ENCODE measurements at places on chromosomes 12 and 14. TPM values are rescaled to one million over a fixed set of nuclear protein-coding genes. Genes with fewer than 3 reads are reported as not detected.

The DACT1 gene
- total RNA-seq = 9.1 TPM

The AMDHD1 gene
- 0.51 TPM for total RNA-seq

The KCNC2 gene
- total RNA-seq = 0.51 TPM

The NDUFA12 gene
- total RNA-seq = 133 TPM

The MTRFR gene
- total RNA-seq = 15.3 TPM

The TMEM263 gene
- total RNA-seq = 34.2 TPM

The SLC35F4 gene
- total RNA-seq = not detected

The NPC2 gene
- 391 TPM for total RNA-seq

The SLCO1C1 gene
- not detected for total RNA-seq

The LRTM2 gene
- total RNA-seq = not detected

The GLIPR1 gene
- 95.3 TPM for total RNA-seq

The KMT2D gene
- total RNA-seq = 38.3 TPM

The GLIPR1L2 gene
- total RNA-seq = 0.16 TPM

The AQP2 gene
- not detected for total RNA-seq

The CPSF6 gene
- total RNA-seq = 24.8 TPM

The PPM1H gene
- 12.5 TPM for total RNA-seq

The MANSC1 gene
- 4.2 TPM for total RNA-seq

The RHEBL1 gene
- 3.1 TPM for total RNA-seq

The MANSC4 gene
- not detected for total RNA-seq

The RPS6KA5 gene
- 1.6 TPM for total RNA-seq

The STAC3 gene
- 0.63 TPM for total RNA-seq

The FOS gene
- 56.2 TPM for total RNA-seq

The DLK1 gene
- total RNA-seq = 1.1 TPM

The PAX9 gene
- total RNA-seq = 0.49 TPM

The ZC3H10 gene
- 2.3 TPM for total RNA-seq

The INHBC gene
- not detected for total RNA-seq

The C3AR1 gene
- total RNA-seq = 0.16 TPM

The MUCL1 gene
- total RNA-seq = not detected

The CTSG gene
- total RNA-seq = not detected

The PTMS gene
- 146 TPM for total RNA-seq

The CLEC2B gene
- total RNA-seq = not detected

The HAL gene
- total RNA-seq = 0.25 TPM

The BCAT1 gene
- total RNA-seq = 63.4 TPM

The SLC22A17 gene
- total RNA-seq = 34.9 TPM

The DDX47 gene
- total RNA-seq = 49.1 TPM

The PPP1R36 gene
- 0.25 TPM for total RNA-seq

The SERPINA1 gene
- 10.3 TPM for total RNA-seq

The RAB5B gene
- total RNA-seq = 67.1 TPM

The CLMN gene
- total RNA-seq = 5.3 TPM

The RPL10L gene
- not detected for total RNA-seq

The SIX4 gene
- 15.8 TPM for total RNA-seq

The CLEC4C gene
- total RNA-seq = not detected

The SERPINA5 gene
- 0.63 TPM for total RNA-seq

The ACOT6 gene
- total RNA-seq = not detected

The KRT74 gene
- total RNA-seq = not detected

The POTEG gene
- not detected for total RNA-seq

The A2ML1 gene
- total RNA-seq = not detected

The WSCD2 gene
- total RNA-seq = not detected

The SNAPC1 gene
- total RNA-seq = 8.6 TPM

Measured in mesangial cell (primary cell).